ENCODE measurements at places on chromosomes 7 and 10. TPM values are rescaled to one million over a fixed set of nuclear protein-coding genes. Genes with fewer than 3 reads are reported as not detected.

The ANKRD61 gene
- 0.75 TPM for total RNA-seq

The FBXO24 gene
- 0.15 TPM for total RNA-seq

The PDK4 gene
- 9.1 TPM for total RNA-seq

The HK1 gene
- 37.1 TPM for total RNA-seq

The ITPRID1 gene
- not detected for total RNA-seq

The SLC37A3 gene
- 29.0 TPM for total RNA-seq

The OGDHL gene
- total RNA-seq = 0.23 TPM
